ENCODE measurements at places on chromosomes 5 and 9.

GRCh38 chr9:95807326-95807947 lies 68.1 kb upstream of the ERCC6L2 start:
- no peak for DNase-seq

- DNase-seq, result no peak
These were observed 1.1 kb upstream of the LPAR1 start for GRCh38 chr9:111039231-111039906.

GRCh38 chr9:132946631-132947295 lies 2.3 kb upstream of the TSC1 start:
- DNase-seq, result no peak

- no peak for DNase-seq
These were observed 15.7 kb upstream of the CLIC3 start for GRCh38 chr9:137011907-137012675.

DNA sequence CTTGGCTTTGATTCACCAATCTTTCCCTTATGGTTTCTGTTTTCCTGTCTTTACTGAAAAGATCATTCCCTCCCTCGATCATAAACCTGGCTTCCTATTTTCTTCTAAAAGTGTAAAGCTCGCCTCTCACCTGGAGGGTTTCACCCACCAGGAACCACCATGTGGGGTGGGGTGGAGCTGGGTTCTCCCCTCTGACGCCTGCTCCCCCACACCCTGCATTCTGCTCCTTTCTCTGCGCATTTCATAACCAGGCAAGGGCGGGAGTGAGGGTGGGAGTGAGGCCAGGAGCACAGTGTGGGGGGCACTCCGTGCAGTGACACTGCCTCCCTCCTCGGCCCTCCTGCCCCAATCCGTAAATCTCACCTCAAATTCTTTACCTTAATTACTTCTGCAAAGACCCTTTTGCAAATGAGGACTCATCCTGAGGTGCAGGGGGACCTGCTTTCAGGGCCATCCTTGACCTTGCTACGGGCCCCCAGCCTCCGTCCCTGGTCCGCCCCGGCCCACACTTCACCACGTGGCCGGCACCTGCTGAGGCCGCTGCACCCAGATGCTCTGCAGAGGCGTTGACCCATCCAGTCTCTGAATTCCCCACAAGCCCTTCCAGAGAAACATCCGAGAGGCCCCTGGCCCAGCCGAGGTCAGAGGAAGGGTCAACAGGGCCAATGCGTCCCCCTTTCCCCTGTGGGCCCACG lies 59.3 kb downstream of the KCNT1 start:
- no peak for DNase-seq

DNA sequence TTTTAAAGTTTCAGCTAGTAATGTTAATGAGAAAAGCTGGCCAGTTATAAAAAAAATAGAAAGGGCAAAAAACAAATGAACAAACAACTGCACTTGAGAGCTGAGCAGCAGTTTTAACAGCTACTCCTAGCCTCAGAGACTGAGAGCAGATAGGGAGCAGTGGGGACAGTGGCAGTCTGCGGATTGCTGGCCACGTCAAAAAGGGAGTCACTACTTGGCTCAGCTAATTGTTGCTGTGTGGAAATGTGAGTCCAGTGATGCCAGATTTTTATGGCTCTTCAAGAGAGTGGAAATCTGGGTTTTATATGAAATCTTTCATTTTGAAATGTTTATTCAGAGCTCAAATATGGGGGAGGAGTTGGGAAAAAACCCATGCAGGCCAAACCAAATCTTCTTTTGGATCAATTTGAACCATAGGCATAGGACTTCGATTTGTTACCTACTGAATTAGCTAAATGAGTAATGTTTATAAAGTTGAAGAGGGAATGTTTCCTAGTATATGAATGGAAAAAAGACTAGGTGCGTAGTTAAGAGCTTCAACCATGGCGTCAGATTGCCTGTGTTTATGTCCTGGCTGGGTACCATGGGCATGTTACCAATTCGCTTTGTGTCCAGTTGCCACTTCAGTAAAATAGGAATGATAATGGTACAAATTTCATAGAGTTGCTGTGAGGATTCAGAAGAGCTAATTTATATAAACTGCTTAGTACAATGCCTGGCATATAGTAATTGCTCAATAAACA lies 102.1 kb downstream of the PAM start:
- no peak for DNase-seq

GRCh38 chr9:31390403-31391025 lies 993.9 kb upstream of the ACO1 start:
- no peak for DNase-seq

DNA sequence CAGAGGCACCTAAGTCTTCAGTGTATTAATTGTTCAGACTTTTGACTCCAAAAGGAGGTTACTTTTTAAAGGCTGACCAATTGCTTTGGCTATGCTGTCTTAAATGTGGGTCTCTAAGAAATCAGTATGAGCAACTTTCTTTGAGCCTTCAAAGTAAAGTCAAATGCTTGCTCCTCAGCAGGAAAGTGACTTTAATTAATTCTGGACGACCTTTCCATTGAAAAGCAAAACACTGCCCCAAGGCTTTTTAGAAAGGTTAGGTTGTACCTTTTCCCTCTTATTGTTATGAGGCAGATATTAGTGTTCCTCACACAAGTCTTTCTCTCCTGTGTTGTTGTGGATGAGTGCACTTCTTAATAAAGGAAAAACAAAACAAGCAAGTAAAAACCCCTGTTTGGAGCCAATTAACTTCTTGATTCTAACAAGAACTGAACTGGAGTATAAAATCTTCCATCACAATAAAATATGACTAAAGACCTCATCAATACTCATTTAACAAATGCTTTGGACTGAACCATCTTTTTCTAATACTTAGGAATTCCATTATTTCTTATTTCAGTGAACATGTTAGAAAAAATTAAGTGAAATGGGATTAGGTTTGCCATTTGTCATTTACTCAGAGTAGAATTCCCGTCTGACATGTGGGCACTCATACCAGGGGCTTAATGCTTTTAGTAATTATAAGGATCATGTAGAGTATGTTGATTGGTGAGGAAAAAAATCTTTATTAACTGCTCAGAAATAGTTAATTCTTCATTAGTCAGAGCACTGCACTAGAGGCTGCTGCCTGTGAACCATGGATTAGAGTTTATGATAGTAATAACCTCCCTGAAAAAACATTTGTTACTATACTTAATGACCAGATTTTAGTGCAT lies 159.1 kb upstream of the ZNF608 start:
- no peak for DNase-seq
